ENCODE measurements at places on chromosomes 13 and 19. TPM values are rescaled to one million over a fixed set of nuclear protein-coding genes. Genes with fewer than 3 reads are reported as not detected.

PDX1 gene
- polyA plus RNA-seq = not detected

CPAMD8 gene
- polyA plus RNA-seq = 3.3 TPM

TPRX2 gene
- polyA plus RNA-seq = not detected

GPR12 gene
- polyA plus RNA-seq = 0.11 TPM

GAPDHS gene
- not detected for polyA plus RNA-seq

PLK5 gene
- 0.14 TPM for polyA plus RNA-seq

ZNF813 gene
- 4.2 TPM for polyA plus RNA-seq

UBE2L5 gene
- polyA plus RNA-seq = 0.11 TPM

RFPL4AL1 gene
- polyA plus RNA-seq = 1.4 TPM

CEACAM1 gene
- polyA plus RNA-seq = 2.4 TPM

LSM14A gene
- 84.0 TPM for polyA plus RNA-seq

P2RY11 gene
- 8.4 TPM for polyA plus RNA-seq

KL gene
- 3.2 TPM for polyA plus RNA-seq

ZNF302 gene
- 47.7 TPM for polyA plus RNA-seq

APOC1 gene
- 19.4 TPM for polyA plus RNA-seq

SIGLEC5 gene
- not detected for polyA plus RNA-seq

LGALS4 gene
- 0.46 TPM for polyA plus RNA-seq

SCEL gene
- 0.09 TPM for polyA plus RNA-seq

OR7G3 gene
- not detected for polyA plus RNA-seq

UTP14C gene
- polyA plus RNA-seq = 23.5 TPM

ADGRE1 gene
- 0.22 TPM for polyA plus RNA-seq

RNF17 gene
- 0.16 TPM for polyA plus RNA-seq

LPAR6 gene
- polyA plus RNA-seq = 27.4 TPM

CDX2 gene
- not detected for polyA plus RNA-seq

PHLDB3 gene
- 4.7 TPM for polyA plus RNA-seq

ZNF491 gene
- polyA plus RNA-seq = 2.0 TPM

TEX26 gene
- 0.74 TPM for polyA plus RNA-seq

CGB2 gene
- polyA plus RNA-seq = not detected

PRKCG gene
- 0.11 TPM for polyA plus RNA-seq

IGFL1 gene
- polyA plus RNA-seq = not detected

ZNF700 gene
- polyA plus RNA-seq = 3.7 TPM

SELENOV gene
- polyA plus RNA-seq = not detected

SPPL2B gene
- polyA plus RNA-seq = 36.8 TPM

PRRG2 gene
- 0.75 TPM for polyA plus RNA-seq

CEACAM6 gene
- 0.33 TPM for polyA plus RNA-seq

HIPK4 gene
- polyA plus RNA-seq = 1.4 TPM

NXNL1 gene
- not detected for polyA plus RNA-seq

MBD3L2 gene
- polyA plus RNA-seq = 0.38 TPM

ZNF865 gene
- 6.6 TPM for polyA plus RNA-seq

SOHLH2 gene
- 2.5 TPM for polyA plus RNA-seq

RDH8 gene
- not detected for polyA plus RNA-seq

CD22 gene
- polyA plus RNA-seq = 7.4 TPM

NKG7 gene
- polyA plus RNA-seq = 4.8 TPM

SHD gene
- 80.3 TPM for polyA plus RNA-seq

ZNF93 gene
- 10.7 TPM for polyA plus RNA-seq

ZNF497 gene
- polyA plus RNA-seq = 1.9 TPM

YJEFN3 gene
- polyA plus RNA-seq = 8.6 TPM

PTPRH gene
- polyA plus RNA-seq = 0.36 TPM

CFD gene
- polyA plus RNA-seq = 1.2 TPM

C19orf18 gene
- polyA plus RNA-seq = 0.91 TPM

ZNF541 gene
- not detected for polyA plus RNA-seq

Data from muscle of back (tissue), 13 donors.